ENCODE measurements at places on chromosomes 13 and 19. TPM values are rescaled to one million over a fixed set of nuclear protein-coding genes. Genes with fewer than 3 reads are reported as not detected.

HSH2D gene
- polyA plus RNA-seq, result 0.30 TPM

LRRC63 gene
- polyA plus RNA-seq, result 0.11 TPM

APBA3 gene
- polyA plus RNA-seq, result 13.1 TPM

SPRYD7 gene
- polyA plus RNA-seq, result 9.4 TPM

SBSN gene
- polyA plus RNA-seq, result not detected

FFAR3 gene
- 0.08 TPM for polyA plus RNA-seq

IL17D gene
- polyA plus RNA-seq, result 30.1 TPM

EXOC3L2 gene
- 1.1 TPM for polyA plus RNA-seq

KCNC3 gene
- 1.3 TPM for polyA plus RNA-seq

F2RL3 gene
- polyA plus RNA-seq, result 0.19 TPM

KLK15 gene
- polyA plus RNA-seq, result not detected
